ENCODE measurements at places on chromosomes 7 and 10.

- no peak for DNase-seq
Measured at GRCh38 chr10:54742416-54742815, 58.6 kb downstream of the PCDH15 start.

DNA sequence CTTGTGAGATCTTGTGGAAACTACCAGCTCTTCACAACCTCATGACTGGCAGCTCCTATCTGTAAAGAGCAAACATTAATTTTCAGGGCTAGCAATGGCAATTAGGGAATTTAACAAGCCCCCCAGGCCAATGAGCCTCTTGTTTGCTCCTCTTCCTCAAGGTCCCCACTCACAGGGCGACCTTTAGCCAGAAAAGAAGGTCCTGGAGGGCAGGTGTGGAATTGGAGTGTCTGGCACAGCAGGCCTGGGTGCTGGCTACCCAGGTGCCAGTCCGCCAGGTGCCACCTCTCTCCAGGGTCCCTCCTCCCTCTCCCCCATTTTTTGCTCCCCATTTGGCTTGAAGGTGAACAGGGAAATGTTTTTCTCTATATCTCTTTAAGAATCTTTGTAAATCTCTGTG lies 1.9 kb upstream of the CEP55 start:
- DNase-seq = peak; percentile 19

DNA sequence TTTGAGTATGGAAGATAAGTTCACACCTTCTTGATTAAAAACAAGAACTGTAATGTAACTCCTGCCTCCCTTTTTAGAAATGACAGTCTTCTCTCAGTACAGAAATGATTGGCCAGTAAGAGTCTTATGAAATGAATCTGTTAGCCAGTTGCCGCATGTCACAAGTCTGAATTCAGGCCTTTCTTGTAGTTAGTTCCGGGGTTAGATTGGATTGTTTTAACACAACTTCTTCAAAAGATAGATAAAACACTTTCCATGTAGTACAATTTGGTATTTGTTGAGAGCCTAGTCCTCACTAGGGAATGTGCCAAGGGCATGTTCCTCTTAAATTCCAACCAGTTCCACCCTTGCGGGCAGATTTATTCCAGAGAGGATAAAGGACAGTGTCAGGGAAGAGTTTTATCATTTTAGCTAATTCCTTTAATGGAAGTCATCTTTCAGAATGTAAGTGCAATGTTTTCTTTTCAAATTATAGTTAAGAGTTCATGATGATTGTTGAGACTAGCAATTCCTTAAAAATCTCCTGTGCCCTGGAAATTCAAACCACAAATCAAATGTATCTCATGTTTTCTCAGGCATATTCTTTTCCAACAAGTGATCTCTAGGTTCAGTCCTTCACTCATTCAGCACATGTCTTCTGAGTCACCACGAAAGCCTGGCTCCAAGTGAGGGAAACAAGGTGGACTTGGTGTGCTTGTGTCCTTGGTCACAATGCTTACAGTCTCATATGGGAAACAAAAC lies 4.1 kb downstream of the FHIP2A start:
- no peak for DNase-seq

DNA sequence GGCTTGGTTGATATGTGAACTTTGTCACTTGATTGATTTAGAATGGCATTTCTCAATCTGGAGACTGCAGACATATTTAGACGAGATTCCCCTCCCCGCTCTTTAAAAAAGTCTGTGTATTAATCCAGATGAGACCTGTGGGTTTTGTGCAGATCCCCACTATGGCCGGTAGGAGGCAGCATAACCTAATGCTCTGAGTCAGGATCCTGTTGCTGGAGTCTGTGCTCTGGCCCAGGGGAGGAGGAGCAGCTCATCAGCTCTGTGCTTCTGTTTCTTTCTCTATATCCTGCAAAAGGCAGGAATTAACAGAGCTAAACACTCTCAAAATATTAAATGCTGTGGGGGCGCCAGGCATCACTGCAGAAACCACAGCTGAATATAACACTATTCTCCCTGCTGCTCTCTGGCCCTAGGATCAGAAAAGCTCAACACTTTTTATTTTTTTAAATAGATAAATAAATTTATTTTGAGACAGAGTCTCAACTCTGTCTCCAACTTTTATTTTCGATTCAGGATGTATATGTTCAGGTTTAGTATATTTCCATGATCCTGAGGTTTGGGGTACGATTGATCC lies 23.9 kb upstream of the SEPHS1 start:
- peak; percentile 70 for DNase-seq

DNA sequence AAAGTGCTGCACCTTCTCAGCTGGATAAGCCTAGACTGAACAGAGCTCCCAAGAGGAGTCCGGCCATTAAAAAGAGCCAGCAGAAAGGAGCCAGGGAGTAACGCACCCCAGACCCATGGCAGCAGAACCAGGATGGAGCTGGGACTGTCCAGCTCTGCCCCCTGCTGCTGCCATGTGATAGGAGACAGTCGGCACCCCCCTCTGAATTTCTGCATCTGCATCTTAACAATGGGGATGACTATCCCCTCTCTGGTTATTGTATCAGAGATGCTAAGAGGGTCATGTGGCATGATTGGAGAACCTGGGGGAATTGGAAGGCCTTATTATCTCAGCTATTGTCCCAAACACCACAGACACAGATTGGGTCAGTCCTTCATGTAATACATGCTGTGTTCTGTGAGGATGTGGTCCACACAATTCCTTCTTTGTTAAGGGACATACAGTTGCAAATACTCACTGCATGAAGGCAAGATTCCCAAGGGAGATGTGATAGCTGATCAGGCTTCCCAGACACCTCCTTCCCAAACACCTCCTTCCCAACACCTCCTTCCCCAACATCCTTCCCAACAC lies 29.3 kb downstream of the PLEKHS1 start:
- no peak for DNase-seq

DNA sequence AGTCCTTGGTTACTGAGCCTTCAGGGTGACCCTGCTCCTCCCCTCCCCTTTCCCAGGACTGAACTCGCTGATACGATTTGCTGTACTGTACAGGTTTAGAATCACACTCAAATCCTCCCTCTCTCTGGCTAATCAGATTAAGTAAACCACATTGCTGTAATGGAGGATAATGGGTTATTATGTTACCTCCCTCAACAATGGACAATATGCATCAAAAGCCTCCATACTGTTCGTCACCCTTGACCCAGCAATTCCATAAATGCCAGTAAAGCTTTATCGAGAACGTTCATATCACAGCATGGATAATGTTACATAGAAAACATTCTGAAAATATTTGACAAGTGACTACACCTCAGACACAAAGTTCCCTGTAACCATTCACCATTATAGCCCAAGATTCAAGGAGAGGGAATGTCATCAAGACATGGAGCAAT lies 61.7 kb downstream of the FAM107B start:
- DNase-seq = no peak

GRCh38 chr7:22447008-22447407 lies 53.0 kb downstream of the STEAP1B start:
- DNase-seq = no peak

- no peak for DNase-seq
Measured at GRCh38 chr10:91328320-91328984, 81.7 kb upstream of the HECTD2 start.

GRCh38 chr7:25964483-25964991 lies 187.5 kb upstream of the NFE2L3 start:
- DNase-seq = no peak

All from NCI-H69 (cell line).